ENCODE measurements at places on chromosomes 6 and 20.

DNA sequence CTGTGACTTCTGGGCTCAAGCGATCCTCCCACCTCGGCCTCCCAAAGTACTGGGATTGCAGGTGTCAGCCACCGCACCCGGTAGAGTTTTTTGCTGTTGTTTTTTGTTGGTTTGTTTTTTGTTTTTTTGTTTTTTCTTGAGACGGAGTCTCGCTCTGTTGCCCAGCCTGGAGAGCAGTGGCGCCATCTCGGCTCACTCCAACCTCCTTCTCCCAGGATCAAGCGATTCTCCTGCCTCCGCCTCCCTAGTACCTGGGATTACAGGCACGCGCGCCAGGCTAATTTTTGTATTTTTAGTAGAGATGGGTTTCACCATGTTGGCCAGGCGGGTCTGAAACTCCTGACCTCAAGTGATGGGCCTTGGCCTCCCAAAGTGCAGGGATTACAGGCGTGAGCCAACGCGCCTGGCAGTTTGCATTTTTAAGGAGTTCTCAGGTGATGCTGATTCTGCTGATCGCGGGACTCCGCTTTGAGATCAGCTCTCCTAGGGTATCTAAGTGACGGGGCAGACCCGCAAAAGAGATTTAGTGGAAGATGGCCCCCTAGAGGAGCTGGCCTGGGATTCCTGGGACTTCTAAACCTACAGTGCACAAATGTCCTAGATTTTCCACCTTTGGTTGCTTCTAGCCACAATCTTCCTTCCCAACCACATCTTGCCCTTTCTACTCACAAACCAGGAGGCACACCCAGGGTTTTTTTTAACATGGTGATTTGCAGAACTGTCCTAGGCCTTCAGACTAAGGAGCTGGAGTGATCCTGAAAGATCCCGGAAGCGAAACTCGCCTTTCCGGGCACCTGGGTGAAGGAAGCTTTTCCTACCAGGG, 45.2 kb downstream of the DPPA5 start:
- DNase-seq: no peak

DNA sequence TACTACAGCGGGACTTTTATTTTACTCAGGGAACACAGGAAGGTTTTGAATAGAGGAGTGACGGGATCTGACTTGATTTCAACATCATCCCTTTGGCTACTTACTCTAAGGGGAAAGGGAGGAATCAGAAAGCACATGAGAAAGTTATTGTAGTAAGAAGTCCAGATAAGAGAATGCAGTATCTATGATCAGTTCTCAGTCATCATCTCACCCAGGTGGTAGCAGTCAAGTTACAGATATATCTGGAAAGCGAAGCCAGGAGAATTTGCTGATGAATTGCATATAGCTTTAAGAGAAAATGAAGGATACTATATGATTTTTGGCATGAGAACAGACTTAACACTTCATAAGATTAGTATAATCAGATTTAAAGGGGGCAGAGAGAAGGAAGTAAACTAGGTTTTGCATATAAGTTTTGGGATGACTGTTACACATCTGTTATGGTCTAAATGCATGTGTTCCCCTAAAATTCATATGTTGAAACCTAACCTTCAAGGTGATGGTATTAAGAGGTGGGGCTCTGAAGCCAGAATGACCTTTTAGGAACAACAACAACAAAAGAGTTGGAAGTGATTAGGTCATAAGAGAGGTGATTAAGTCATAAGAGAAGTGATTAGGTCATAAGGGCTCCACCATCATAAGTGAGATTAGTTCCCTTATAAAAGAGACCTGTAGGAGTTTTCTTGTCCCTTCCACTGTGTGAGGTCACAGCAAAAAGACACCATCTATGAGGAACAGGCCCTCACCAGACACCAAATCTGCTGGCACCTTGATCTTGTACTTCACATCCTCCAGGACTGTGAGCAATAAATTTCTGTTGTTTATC, 6.7 kb downstream of the RAD21L1 start:
- DNase-seq: no peak

DNA sequence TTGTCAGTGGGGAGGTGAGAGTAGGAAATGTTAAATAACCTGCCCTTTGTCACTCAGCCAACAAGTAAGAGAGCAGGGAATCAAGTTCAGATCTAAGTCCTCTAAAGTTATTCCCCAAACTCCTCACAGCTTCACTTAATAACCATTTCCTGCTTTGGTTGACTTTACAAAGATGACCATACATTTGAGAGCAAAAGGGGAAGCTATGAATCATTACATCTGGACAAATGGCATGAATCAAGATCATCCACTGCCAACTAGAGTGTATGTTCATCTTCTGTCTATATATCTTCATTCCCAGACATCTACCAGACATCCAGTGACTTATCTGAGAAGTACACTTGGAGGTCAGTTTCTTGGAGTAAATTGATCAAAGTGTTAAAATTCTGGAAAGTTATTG, 15.1 kb upstream of the HIVEP2 start:
- no peak for DNase-seq

DNA sequence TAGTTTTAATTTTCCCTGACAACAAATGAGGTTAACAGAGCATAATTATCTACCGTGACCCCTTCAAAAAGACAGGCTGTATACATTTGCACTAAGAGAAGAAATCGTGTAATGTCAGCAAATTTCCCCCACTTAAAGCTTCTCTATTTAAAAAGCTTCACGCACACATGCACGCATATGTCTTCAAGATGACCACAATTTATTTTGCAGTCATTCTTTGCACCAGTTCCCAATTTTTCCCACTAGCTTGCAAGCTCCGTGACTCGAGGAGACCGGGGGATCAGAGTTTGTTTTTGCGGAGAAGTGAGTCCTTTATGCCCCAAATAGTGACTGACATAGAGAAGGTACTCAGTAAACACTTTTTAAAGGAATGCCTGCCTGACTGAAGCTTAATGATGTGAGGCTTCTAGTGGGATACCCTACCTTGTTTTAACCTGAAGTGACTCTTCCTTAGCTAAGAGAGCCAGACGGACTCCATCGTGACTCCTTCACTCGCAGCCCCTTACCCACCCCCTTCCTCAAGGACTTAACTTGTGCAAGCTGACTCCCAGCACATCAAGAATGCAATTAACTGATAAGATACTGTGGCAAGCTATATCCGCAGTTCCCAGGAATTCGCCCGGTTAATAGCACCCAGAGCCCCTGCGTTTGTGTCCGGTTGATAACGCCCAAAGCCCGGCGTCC, 9.3 kb upstream of the NQO2 start:
- DNase-seq: no peak

DNA sequence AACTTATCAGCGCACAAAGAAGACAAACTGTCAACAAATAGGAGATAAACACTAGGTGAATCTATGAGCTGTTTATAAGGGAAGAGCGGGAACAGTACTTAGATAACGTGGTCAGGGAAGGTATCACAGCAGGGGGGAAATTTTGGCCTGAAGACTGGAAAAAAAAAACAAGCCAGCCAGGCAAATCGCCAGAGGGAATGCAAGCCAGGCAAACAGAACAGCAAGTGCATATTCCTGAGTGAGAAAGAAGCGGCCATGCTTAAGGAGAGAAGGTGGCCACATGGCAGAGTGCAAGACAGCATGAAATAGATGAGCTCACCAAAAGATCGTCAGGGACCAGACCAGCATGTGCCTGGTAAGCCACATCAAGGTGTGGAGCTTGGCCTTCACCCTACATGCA, 466.5 kb upstream of the ARID1B start:
- no peak for DNase-seq

- no peak for DNase-seq
Measured at GRCh38 chr20:17317341-17317740, 90.5 kb downstream of the PCSK2 start.

- DNase-seq: peak; percentile 51
Measured at GRCh38 chr6:79869600-79870084, 77.7 kb downstream of the ELOVL4 start.

DNA sequence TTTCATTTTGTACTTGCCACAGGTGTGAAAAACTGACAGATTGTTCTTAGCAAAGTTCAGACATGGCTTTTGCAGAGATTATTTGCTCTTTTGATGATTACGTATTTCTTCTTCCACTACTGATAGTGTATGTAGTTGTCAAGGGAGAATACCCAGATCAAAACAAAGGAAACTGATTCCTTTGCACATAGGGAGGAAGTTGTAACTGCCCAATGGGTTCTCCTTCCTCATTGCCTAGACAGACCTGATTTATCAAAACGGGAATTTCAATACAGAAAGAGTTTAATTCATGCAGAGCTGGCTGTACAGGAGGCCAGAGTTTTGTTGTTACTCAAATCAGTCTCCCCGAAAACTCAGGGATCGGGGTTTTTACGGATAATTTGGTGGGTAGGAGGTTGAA, 214.7 kb downstream of the BCAS1 start:
- DNase-seq: no peak

- DNase-seq: no peak
Measured at GRCh38 chr20:59786801-59787537, 146.5 kb downstream of the SYCP2 start.
